Memory B cell (primary cell): ENCODE measurements at places on chromosomes 6 and 20.

GRCh38 chr20:56171087-56172012, 77.2 kb upstream of the MC3R start:
- no peak for DNase-seq

DNA sequence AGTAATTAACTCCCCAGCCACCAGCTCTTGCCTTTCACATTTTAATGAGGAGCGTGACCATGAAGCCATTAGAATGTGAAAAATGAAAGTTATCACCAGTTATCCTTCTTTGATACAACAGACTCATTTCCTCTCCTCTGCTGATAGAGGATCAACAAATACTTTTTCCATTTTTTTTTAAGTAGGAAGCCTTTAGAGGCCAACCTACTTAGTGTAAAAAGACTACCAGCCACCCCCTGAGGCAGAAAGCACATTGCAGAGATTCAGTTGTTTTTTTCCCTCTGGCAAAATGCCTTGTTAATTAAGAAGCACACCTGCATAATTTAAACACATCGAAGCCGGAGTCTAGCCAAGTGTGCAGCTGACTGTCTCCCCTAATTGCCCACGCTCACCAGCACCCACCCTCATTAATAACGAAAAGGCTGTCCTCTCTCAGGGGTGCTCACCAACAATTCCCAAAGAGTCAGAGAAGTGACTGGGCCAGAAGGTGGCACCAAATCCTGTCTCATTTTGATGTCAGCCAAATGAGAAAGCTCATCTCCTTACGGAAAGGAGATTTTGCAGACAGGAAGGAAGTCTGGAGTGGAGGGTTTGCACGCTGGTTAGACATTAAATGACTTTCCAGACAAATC, 60.9 kb upstream of the MC3R start:
- no peak for DNase-seq

DNA sequence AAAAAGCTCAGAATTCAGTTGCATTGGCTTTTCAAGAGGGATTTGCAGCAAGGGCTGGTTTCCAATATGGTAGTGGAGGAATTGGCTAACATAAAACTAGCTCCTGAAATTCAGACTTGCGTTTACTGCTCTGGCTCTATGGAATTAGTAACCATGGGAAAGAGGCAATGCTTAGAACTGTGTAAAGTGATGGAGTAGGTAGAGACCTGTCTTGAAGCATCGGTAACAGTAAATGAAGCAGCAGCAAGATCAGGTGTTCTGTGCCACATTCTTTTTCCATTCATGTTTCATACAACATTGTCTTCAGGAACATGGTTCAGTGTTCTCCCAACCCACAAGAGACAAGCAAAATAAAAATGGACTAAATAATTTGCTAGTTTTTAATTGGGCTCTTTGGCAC, 6.5 kb downstream of the IRF4 start:
- no peak for DNase-seq

GRCh38 chr6:70666706-70667105, 977 bp upstream of the SMAP1 start:
- no peak for DNase-seq

- DNase-seq, result no peak
Measured at GRCh38 chr6:44672086-44672485, 284.6 kb downstream of the CDC5L start.
